ENCODE measurements at places on chromosomes 12 and 14.

DNA sequence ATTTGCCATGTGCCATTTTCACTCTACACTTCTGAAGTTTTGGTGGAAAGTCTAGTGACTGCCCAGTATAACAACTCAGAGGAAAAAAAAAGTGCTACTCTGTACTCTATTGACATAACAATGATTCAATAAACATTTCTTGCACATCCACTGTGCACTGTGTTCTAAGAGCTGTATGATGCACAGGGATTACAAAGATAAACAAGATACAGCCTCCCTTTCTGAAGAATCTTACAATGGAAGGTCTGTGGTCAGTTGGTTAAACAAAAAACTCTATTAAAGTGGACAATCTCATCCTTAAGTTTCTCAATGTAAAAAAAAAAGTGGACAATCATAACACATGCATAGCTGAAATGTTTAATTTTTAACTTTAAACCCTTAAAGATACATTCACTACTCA, 105.7 kb upstream of the RASSF8 start:
- DNase-seq = no peak

DNA sequence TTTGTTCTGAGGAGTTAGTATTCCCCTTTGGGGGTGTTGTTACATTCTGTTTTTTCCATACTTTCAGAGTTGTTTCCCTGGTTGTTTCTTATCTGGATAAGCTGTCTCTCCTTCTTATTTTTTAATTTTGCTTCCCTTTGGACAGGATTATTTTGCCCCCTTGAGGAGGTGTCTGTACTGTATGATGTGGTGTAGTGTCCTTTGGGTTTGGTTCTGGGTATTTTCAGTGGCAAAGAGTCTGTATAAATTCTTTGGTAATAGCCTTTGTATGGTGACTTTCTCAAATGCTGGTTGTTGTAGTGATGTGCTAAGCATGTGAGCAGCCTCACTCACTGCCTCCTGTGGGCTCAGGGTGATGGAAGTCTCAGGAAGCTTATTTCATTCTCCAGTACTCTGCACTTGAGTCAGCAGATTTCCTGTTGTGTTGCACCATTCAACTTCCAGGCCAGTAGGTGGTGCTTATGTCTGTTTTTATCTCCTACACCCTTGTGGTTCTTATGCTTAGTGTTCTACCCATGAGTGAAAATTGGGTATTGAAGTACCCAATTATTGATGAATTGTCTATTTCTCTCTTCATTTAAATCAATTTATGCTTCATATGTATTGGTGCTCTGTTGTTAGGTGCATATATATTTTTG, 103.3 kb upstream of the PMCH start:
- DNase-seq = peak; percentile 16

GRCh38 chr12:78096909-78097597, 266.4 kb downstream of the NAV3 start:
- peak; percentile 67 for DNase-seq

GRCh38 chr14:55146425-55146824, 17.4 kb downstream of the LGALS3 start:
- no peak for DNase-seq
